Trophoblast cell (in vitro differentiated cells and primary cell): ENCODE measurements at places on chromosomes 7 and 10.
A peak's percentile ranks its signal among the peaks of the same experiment; 100 is the strongest.

DNA sequence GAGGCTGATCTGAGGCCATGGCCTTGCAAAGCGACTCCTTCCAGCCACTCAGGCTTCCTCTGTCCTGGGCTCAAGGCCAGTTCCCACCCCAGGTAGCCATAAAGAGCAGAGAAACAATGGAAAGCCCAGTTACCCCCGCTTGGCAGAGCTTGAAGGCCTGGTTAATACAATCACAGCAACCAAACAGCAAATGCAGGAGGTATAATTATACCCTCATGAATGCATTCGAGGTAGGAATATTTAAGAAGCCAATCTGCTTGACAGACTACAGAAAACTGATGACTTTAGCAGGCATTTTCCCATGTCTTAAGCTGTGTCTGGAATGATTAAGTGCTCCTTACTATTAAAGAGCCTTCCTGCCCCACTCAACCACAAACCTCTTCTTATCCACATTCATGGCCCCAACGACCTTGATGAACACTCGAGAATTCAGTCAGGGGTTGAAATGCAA is 114.1 kb upstream of the MACROH2A2 start:
- no peaks in the 10 kb centered on the region for H3K27me3 ChIP-seq
- no peak overlapping the region for H3K27ac ChIP-seq
- DNase-seq = no peak
- no peak overlapping the region for H3K4me3 ChIP-seq

- H3K36me3 ChIP-seq = peaks cover 11% of the 10 kb centered on the region
- H3K4me3 ChIP-seq = no peak overlapping the region
- H3K4me1 ChIP-seq = no peaks in the 10 kb centered on the region
- no peak for DNase-seq
- H3K27me3 ChIP-seq = no peaks in the 10 kb centered on the region
Measured at GRCh38 chr7:30062587-30062986, 34.4 kb downstream of the PLEKHA8 start.

DNA sequence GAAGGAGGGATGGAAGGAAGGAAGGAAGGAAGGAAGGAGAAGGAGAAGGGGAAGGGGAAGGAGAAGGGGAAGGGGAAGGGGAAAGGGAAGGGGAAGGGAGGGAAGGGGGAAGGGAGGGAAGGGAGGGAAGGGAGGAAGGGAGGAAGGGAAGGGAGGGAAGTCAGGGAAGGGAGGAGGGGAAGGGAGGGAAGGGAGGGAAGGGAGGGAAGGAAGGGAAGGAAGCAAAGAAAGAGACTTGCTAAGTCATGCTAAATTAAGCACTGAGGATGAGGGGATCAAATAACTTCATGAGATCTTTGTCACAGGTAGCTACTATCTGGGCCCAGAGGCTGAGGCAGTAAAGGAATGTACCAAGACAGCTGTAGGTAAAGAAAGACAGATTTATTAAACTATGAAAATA is 116.4 kb downstream of the TRIL start:
- no peak overlapping the region for H3K27ac ChIP-seq
- H3K4me1 ChIP-seq = no peaks in the 10 kb centered on the region
- no peak overlapping the region for H3K4me3 ChIP-seq
- H3K36me3 ChIP-seq = no peaks in the 10 kb centered on the region
- DNase-seq = no peak
- H3K27me3 ChIP-seq = no peaks in the 10 kb centered on the region

- no peak overlapping the region for H3K27ac ChIP-seq
- no peak overlapping the region for H3K4me3 ChIP-seq
- no peaks in the 10 kb centered on the region for H3K36me3 ChIP-seq
- H3K4me1 ChIP-seq = peaks cover 2% of the 10 kb centered on the region
- peak; percentile 90 for DNase-seq
- no peaks in the 10 kb centered on the region for H3K27me3 ChIP-seq
Measured at GRCh38 chr7:37549076-37549931, 100.6 kb upstream of the ELMO1 start.

GRCh38 chr10:35359056-35359455 is 22.7 kb downstream of the CCNY start:
- H3K4me1 ChIP-seq = peaks cover 6% of the 10 kb centered on the region
- H3K27ac ChIP-seq = no peak overlapping the region
- no peaks in the 10 kb centered on the region for H3K27me3 ChIP-seq
- H3K4me3 ChIP-seq = no peak overlapping the region
- no peak for DNase-seq

DNA sequence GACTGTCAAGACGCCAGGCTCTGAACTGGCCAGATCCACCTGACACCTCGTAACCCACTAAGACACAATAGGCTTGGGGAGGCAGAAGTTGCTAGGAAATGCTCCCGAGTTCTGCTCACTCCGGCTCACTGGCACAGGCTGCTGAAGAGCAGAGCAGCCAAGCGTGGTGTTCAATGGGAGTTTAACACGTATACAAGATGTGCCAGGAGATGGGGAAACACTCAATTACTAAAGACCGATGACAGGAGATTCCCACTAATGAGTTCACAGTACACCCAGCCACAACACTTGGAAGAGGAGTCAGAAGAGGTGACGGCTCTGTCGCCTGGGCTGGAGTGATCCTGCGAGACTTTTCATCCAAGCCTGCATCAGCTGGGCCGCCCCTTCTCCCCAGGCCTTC is 303.4 kb downstream of the GFRA1 start:
- no peak overlapping the region for H3K4me3 ChIP-seq
- no peaks in the 10 kb centered on the region for H3K27me3 ChIP-seq
- H3K4me1 ChIP-seq = no peaks in the 10 kb centered on the region
- DNase-seq = no peak
- no peaks in the 10 kb centered on the region for H3K36me3 ChIP-seq

- H3K4me3 ChIP-seq = no peak overlapping the region
- H3K27ac ChIP-seq = no peak overlapping the region
- H3K27me3 ChIP-seq = no peaks in the 10 kb centered on the region
- no peak for DNase-seq
- H3K36me3 ChIP-seq = no peaks in the 10 kb centered on the region
Measured at GRCh38 chr10:88315755-88316154, 267.4 kb downstream of the RNLS start.

- H3K27ac ChIP-seq = no peak overlapping the region
- H3K27me3 ChIP-seq = no peaks in the 10 kb centered on the region
- H3K4me3 ChIP-seq = no peak overlapping the region
- H3K4me1 ChIP-seq = no peaks in the 10 kb centered on the region
Measured at GRCh38 chr7:31782411-31782991, 95.5 kb downstream of the PPP1R17 start.
